ENCODE measurements at places on chromosomes 6 and 20.
A peak's percentile ranks its signal among the peaks of the same experiment; 100 is the strongest.

GRCh38 chr6:6788394-6789032 is 200.0 kb downstream of the LY86 start:
- no peak for DNase-seq

- no peak for DNase-seq
These were observed 594.6 kb downstream of the DOK5 start for GRCh38 chr20:55070001-55070400.

DNA sequence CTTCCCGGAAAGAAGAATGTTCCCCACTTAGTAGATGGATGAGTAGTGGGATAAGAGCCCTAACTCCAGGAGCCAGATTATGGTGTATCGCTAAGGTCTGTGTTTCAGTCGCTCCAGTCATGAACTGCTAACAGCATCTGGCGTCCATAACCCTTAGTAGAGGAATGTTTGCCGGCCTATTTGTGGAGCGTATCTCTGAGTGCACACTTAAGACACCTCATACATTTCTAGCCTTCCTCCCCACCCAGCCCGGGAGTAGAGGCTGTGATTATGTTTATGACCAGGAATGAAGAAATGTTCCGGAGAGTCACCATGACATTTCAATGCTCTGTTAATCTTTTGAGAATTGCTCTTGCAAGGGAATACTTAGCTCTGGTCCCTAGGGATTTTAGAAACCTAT is 251.1 kb upstream of the SOX4 start:
- peak; percentile 12 for DNase-seq

DNA sequence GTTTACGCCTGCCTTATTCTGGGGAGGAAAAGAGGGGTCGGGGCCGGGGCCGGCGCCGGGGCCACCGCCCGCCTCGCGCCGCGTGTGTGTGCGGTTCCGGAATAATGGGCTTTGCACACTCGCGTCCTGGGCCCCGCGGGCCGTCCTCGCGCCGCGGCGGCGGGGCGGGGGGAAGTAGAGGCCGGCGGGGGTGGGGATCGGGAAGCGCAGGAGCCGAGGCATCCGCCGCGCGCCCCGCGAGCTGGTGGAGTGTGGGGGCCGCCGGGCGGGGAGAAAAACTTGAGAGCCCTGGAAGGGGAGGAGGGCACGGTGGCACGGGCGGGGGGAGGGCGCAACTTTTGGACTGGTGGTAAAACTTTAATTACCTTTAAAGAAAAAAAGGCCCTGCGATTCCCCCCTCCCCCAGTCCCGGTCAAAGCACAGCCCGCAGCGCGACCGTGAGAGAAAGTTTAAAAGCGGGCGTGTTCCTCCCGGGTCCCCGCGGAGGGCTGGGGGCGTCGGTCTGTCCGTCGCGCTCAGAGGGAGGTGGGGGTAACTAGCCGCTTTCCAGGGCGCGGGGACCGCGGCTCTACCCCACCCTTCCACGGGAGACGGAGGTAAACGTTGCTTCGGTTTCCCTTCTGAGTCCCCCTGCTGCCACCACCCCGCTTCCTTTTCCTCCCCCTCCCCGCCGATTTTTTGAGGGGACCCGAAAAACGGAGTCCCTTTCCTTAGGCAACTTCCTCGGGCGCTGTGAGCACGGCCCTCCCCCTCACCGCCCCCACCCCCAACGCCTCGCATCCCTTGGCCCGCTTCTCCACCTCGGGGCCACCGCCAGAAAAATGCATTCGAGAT is 1.9 kb downstream of the L3MBTL3 start:
- peak; percentile 14 for DNase-seq

DNA sequence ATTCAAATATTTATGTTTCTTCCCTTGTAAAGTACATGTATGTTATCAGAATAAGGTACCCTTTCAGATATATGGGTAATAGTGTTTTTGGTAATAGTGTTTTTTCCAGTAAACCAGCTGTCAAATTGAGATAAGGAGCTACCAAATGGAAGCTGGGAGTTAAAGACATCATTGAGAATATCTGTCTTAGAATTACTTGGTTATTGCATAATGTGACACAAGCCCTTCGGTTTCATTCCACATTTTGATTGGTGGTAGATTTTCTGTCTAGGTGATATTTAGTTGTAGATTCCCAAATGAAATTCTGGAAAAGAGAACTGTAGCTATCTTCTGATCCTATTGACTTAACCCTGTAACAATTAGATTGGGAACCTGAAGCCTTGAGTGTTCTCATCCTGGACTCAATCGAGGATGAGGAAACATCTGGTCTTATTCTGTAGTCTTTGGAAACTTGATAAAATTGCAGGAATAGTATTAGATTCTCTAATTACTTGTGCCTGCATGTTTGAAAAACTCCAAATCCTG is 75.1 kb upstream of the SYNJ2 start:
- no peak for DNase-seq

DNA sequence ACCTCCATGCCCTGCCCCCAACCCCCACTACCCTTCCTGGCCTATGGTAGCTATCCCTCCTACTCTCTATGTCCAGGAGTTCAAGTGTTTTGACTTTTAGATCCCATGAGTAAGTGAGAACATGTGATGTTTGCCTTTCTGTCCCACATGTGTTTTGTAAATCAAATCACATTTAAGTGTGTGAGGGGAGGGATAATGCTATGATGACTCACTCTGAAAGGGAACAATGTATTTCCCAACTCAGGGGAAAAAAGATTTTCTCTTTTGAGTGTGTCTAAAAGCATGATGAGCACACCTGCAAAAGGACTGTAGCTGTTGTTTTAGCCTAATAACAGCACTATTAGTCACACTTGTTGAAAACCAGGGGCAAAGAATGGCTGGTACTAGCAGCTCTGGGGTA is 193.7 kb downstream of the GJA10 start:
- DNase-seq: peak; percentile 46

DNA sequence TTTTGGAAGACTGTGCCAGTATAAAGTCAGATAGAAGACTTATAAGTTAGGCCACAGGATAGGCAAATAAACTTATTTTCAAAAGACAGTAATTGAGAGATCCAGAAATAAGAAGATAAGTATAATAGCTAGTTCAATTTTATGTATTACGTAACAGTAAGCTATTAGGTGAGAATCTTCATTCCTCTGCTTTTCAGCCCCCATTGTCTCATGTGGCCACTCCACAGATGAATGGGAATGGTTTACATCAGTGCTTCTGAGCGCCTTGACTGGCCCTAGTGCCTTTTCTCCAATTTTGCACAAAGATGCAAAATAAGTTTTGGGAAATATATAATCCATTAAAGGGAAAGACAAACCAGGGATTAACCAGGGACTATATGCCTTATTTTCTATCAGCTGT is 550.5 kb downstream of the MMUT start:
- no peak for DNase-seq

DNA sequence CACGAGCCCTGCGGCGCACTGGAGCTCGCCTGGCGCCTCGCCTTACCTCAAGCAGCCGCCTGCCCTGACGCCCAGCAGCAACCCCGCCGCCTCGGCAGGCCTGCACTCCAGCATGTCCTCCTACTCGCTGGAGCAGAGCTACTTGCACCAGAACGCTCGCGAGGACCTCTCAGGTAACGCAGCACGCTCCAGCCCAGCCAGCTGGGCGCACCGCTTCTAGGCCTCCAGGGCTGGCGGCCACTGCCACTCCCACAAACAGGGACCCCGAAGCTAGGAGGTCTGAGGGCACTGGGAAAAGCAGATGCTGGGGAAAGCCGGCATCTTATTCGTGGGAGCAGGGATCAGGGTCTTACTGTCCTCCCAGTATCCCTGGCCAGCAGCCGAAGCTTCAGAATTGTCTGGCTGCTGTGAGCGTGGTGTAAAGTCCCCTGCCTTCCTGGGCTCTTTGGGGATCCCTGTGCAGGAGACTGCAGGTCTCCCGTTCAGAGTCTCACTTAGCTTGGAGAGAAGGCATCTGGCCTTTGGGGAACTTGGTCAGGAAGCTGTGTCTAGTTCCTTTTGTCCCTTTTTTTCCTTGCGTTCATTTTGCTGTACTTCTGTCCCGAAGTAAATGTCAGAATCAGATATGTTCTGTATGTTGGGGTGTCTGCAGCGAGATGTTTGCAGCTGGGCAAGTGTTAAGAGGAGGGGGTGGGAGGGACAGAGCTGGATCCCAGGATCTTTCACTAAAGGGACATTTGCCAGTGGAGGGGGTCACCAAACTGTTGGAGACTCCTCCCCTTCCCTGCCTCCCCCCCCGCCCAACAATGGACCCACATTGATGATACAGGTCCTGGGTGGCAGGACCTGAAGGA is 1.8 kb downstream of the FOXF2 start:
- DNase-seq: no peak

DNA sequence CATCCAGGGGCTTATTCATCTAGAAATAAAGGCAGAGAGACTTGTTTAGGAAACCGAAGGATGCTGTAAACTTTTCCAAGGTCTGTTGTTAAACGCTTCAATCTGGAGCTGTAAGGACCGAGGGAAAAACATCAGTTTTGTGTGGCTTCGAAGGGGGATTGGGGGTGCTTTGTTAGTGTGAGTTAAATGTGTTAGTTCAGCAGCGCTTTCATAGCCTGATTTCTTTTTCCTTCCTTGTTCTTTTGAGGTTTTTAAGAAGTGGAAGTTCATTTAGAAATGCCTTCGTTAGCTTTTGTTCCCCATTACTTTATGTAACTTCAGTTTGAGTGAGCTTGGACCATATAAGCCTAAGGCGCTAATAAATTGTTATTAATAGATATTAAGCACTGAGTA is 1.5 kb downstream of the ANKS1A start:
- DNase-seq: no peak

GRCh38 chr6:157985378-157986155 is 3.9 kb downstream of the SYNJ2 start:
- no peak for DNase-seq

DNA sequence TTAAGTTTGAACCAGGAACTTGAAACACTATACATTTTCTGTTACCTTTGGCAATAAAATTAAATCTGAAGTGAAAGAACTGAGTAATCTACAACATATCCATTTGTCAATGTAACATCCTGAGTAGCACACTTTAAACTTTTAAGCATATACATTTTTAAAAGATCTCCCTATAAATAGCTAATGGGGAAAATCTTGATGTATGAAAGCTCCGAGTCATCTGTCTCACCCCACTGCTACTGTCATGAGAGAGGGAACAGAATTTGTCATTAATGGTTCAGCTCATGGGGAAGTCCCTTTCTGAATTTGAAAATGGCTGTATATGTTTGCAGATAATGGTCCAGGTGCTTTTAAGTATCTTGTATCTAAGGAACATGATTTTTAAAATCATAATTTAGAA is 55.2 kb upstream of the NOX3 start:
- no peak for DNase-seq

GRCh38 chr6:142251930-142252445 is 49.8 kb upstream of the ADGRG6 start:
- DNase-seq: no peak

DNA sequence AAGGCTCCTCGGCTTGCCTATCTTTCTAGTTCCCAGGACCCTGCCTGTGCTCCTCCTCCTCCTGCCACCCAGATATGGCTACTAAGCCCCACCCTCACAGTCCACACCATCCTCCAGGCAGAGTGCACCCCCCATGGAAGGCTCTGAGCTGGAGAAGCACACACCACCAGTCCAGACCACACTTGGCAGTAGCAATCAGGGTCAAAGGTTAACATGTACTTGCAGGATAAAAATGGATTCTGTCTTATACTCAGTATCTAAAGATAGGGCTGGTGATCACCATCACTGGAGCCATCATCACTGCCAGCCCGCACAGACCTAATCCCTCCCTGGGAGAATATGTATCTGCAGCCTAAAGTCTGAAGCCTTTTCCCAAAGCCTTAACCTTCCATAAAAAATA is 83.4 kb downstream of the PRKN start:
- DNase-seq: no peak

DNA sequence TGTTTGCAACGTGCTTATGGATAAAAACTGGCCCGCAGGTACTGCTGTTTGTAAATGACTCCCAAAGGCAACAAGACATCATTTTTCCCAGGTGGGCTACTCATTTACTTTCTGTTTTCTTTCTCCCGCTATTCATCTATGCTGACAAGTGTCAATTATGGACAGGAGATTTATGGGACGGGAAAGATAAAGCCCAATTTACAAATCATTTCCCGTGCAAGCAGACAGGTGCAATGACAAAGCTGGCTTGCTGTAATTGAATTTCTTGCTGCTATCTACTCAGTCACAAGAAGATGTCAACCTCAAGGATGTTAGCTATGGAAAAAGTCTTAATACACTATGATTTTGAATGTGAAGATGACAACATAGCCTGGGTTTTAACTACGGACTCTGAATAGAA is 125.5 kb downstream of the EPHA7 start:
- DNase-seq: no peak

- DNase-seq: peak; percentile 94
These were observed 90.9 kb downstream of the GJA10 start for GRCh38 chr6:89984926-89985750.

GRCh38 chr6:44642870-44643522 is 255.5 kb downstream of the CDC5L start:
- peak; percentile 48 for DNase-seq

DNA sequence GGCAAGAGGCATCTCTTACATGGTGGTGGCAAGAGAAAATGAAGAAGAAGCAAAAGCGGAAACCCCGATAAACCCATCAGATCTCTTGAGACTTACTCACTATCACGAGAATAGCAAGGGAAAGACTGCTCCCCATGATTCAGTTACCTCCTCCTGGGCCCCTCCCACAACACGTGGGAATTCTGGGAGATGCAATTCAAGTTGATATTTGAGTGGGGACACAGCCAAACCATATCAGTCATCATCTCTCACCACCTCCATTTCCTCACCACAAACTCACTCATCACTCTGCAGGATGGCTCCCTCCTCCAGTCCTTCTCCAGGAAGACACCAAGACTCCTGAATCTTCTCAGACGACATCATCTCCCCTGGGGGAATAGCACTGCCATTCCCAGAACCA is 25.8 kb upstream of the SLC16A10 start:
- peak; percentile 79 for DNase-seq

DNA sequence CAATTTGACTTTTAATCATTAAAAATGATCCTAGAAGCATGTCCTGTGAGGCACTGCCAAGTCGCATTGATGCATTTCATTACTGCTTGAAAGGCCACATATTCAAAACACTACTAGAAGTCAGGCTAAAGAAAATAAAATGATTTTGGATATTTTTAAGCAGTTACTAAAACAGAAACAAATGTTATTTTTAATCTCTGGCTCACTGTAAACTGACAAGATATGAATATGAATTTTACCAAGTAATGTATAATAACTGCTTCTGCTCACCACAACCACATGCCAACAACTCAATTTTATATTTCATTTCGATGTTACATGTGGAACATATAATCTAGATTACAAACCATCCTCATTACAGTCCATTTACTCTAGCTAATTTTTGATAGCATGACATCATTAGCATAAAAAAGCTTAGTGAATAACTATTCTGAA is 90.6 kb downstream of the ATXN1 start:
- DNase-seq: no peak

All from fibroblast of skin of scalp (primary cell).